ENCODE measurements at places on chromosomes 16 and 17.

DNA sequence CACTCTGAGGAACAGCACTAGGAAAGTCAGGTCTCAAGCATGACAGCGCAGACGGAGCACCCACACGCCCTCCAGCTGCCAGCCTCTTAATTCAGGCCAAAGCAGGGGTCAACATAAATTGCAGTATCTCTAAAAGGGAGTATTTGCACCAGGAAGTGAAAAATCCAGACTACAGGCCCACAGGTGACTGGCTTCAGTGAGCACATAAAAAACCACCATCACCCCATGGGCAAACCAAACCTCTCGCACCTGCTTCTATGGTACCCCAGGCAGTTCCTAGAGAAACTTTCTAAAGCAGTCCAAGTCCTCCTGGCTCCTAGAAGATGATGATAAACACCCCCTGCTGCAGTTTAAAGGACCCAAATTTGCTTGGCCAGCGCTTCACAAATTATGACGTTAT is 129.8 kb downstream of the ZNF423 start:
- DNase-seq: no peak

GRCh38 chr16:9318764-9319163 is 227.3 kb downstream of the HAPSTR1 start:
- no peak for DNase-seq

- DNase-seq: no peak
These were observed 118.1 kb downstream of the GSG1L start for GRCh38 chr16:27945233-27945973.

GRCh38 chr17:38893607-38894006 is 23.7 kb downstream of the LASP1 start:
- DNase-seq: no peak

GRCh38 chr16:13289515-13289914 is 388.1 kb downstream of the SHISA9 start:
- DNase-seq: no peak

DNA sequence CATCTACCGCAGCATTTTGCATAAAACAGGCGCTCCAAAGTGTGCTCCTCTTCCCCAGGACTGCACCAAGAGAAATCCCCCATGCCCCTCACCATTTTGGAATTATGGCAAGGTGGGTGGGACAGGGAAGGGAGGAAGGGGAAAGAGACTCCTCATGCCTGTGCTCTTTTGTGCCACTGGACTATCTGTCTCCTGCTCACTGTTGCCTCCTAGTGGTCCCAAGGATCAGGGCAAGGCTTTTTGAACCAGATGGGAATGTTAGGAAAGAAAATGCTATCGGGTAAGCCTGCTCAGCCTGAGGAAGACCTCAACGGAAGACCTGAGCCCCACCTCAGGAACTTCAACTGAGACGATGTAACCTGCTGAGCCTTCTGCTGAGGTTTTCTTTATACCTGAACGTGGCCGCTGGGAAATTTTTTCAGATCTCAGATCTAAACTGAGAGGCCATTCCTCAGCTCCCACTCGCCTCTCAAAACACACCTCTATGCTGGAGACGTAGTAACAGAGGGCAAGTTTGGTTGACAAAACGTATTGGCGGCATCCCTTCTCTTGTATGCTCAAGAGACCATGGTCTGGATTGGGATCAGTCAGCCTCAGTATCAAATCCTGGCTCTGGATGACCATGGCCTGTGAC is 58.3 kb downstream of the SPACA3 start:
- peak; percentile 6 for DNase-seq

Data from NCI-H1105 (cell line).